ENCODE measurements at places on chromosomes 12 and 14.

GRCh38 chr12:70049596-70050360 is 193.5 kb upstream of the CNOT2 start:
- DNase-seq = no peak

DNA sequence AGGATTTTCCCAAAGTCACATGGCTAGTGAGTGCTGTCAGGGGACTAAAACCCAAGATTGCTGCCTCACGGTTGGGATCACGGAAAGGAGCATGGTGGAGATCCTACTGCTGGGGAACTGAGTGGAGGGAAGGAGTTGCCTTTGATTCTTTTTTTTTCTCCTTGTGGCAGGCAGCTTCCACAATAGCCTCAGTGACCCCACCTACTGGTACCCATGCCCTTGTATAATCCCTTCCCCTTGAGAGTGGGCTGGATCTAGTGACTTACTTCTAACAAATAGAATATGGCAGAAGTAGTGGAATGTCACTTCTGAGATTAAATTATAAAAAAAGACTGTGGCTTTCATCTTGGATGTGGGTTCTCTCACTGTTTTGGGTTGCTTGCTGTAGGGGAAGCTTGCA is 135.7 kb downstream of the DICER1 start:
- no peak for DNase-seq

- DNase-seq = no peak
These were observed 3.5 kb downstream of the RPS6KL1 start for GRCh38 chr14:74919421-74920165.

- no peak for DNase-seq
These were observed 4.5 kb upstream of the BEGAIN start for GRCh38 chr14:100591453-100592371.

- no peak for DNase-seq
These were observed 181.9 kb upstream of the SLC38A2 start for GRCh38 chr12:46554460-46554859.

GRCh38 chr12:97229004-97229403 is 233.6 kb upstream of the RMST start:
- DNase-seq = no peak

DNA sequence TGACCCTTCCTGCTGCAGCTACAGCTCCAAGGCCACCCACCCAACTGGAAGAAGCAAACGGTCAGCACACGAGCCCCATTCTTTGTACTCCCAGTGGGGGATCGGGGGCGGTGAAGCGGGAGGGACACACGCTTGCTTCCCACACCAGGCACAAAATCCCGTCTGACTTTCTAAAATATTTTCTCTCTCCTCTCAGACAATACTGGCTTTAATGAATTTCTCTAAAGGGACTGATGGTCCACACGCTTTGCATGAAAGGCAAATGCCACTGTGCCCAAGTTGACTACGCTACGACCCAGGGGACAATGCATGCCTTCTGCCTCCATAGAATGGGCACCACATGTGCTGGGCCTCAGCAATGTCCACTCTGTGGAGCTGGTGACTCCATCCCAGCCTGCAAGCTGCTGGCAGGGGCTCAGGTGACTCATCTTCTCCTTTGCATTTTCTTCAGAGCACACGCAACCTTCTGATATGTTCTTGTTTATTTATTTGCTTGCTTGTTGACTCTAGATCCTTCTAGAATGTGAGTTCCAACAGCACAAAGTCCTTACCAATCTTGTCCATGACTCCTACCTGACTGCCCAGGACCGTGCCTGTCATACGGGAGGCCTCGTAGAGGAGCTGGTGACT is 15.6 kb downstream of the SYNE3 start:
- DNase-seq = no peak

DNA sequence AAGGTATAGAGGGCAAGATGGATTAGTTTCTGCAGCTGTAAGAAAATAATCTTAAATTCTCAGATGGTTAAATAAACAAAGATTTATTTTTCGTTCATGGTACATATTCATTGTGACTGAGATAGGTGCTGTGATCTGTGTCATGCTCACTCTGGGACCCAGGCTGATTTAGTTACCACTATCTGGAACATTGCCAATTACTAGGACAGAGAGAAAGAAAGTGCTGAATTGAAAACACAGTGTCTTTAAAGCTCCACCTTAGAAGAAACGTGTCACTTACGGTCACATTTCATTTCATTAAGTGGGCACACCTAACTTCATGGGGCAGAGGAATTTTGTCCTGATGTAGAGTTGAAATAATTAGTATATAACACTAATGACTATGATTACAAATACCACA is 430.0 kb downstream of the CCDC91 start:
- no peak for DNase-seq

DNA sequence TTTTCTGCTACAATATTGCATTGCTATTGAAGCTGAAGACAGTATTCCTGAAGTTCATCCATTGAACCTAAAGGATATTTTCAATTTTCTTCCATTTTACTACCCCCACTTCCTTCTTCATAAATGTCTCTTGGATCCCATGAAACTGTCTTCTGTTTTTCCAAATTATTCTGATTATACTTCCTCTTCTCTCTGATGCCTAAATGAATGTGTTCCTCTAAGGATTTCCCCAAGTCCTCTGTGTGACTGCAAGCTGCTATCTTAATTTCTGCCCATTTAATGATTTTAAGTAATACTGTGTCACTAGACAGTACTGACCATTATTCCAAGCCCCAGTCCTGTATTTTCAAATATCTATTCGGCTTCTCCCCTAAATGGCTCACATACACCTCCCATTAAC is 102.9 kb downstream of the TAOK3 start:
- no peak for DNase-seq

- DNase-seq = no peak
These were observed 105.1 kb downstream of the C12orf50 start for GRCh38 chr12:87924149-87924548.

GRCh38 chr14:26191123-26191522 is 406.7 kb downstream of the NOVA1 start:
- no peak for DNase-seq

DNA sequence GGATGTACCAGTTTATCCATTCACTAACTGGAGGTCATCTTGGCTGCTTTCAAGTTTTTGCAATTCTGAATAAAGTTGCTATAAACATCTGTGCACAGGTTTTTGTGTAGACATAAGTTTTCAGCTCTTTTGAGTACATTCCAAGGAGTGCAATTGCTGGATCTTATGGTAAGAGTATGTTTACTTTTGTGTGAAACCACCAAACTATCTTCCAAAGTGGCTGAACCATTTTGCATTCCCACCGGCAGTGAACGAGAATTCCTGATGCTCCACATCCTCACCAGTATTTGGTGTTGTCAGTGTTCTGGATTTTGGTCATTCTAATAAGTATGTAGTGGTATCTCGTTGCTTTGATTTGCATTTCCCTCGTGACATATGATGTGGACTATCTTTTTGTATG is 150.5 kb upstream of the BCL2L14 start:
- DNase-seq = no peak

GRCh38 chr12:98513379-98514322 is 1.7 kb upstream of the TMPO start:
- no peak for DNase-seq

DNA sequence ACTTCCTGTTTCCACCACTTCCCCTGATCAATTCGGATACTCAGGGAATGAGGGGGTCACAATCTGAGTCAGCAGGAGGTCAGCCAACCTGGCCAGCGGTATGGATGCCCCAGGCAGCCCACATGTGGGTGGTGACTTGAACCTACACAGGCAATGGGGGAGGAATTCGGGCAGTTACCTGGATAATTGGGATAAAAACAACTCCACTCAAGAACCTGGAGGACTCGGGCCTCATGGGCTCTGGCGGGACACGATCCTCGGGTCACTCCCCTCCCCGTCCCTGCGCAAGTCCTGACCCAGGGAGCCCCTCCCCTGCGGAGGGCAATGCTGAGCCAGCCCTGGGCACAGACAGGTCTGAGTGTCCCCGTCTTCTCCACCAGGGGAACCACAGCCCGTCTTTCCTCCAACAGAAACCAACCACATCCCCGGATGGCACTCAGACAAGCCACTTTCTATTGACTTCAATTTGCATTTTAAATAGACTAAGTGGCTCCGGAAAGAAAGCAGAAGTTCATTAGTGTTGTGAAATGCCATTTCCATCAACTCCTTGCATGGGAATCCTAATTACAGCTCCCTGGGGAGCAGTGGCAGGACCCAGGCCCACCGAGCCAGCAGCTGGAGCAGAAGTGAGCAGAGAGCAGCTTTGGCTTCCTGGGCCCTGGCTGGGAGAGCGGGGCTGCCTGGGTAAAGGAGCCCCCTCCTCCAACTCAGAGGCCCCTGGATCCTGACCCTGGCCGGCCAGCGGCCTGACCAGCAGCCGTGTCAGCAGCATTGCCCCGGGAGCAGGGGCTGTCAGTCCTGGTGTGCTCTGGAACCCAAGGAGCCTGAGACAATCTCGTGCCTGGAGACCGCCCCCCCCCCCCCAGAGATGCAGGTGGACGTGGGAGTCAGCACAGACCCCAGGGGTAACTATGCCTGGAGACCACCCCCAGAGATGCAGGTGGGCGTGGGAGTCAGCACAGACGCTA is 374.1 kb downstream of the ADGRD1 start:
- no peak for DNase-seq

DNA sequence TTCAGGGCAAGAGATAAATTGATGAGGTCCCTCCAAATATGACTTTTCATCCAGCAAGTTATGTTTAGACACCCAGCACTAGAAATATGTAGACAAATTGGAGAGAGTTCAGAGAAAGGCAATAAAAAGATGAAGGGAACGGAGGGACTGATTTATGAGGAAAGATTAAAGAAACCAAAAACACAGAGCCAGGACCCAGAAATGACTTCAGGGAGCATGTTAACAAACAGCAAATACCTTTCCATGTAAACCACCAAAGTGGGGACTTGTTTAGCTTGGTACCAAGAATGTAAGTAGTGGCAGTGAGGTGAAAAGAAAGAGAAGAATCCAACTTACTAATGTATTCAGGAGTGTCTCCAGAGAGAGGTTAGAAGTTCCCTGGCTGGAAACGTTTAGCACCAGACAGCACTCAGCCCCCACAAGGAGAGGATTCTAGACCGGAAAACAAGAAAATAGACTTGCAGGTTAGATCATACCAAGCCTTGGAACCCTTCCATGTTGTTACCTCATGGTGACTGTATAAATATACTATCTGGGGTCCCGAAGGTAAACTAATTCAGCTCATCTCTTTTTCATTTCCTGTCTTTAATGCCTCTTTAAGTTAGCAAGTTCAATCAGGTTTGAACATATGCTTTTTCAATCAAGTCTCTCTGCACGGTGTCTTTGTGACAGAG is 79.2 kb downstream of the TBC1D30 start:
- DNase-seq = no peak

- DNase-seq = no peak
These were observed 66.2 kb upstream of the PNMA1 start for GRCh38 chr14:73780391-73780790.

DNA sequence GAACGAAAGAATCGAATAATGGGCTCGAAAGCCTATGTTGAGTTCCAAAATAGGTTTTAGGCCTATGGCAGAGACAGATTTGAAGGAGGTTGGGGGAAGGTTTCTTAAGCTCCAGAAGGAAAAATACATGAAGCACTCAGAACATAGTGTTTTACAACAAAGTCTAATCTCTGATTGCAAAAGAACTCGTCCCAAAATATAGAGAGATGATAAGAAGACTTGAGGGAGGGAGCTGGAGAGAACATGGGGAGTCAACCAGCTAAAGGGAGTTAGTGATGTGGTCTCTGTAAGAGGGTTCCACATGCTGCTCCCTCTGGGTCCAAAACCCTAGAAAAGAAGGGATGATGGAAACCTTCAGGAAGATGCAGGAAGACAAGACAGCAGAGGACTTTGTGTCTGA is 54.8 kb upstream of the DAAM1 start:
- no peak for DNase-seq

DNA sequence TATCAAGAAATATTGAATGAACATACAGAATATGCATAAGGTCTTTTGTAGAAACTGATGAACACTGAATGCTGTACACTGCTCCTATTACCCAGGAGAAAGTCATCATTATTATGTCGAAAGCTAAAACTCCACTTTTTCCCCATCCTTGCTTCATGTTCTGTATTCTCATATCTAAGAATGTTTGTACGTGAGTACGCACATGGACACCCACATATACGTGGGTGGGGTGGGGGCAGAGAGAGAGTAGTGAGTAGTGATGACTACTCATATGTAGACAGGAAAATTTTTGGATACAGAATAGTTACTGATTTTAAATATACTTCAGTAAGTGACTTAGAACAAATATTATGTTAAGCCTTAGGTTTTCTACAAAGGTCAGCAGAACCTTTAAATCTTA is 75.1 kb downstream of the FERMT2 start:
- DNase-seq = no peak

DNA sequence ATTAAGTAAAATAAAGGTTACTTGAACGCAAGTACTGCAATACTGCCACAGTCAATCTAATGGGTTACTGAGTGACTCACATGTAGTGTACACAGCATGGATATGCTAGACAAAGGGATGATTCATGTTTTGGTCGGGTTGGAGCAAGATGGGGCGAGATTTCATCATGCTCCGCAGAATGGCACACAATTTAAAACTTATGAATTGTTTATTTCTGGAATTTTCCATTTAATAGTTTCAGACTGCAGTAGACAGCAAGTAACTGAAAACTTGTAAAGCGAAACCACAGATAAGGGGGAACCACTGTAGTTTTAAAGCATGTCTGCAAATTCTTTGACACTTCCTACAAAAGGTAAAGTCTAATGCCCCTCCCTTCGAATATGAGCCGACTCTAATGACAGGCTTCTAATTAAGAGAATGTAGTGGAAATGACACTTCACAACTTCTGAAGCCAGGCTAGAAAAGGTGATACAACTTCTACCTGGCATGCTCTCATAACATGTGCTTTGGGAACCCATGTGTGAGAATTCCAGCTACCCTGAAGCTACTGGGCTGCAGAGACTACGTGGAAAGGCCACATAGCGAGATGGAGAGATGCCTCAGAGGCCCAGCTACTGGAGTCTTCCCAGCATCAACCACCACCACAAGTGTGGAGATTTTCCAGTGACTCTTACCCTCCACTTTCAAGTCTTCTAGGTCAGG is 13.9 kb upstream of the TCP11L2 start:
- DNase-seq = no peak

- DNase-seq = no peak
These were observed 112.6 kb downstream of the RBM19 start for GRCh38 chr12:113853491-113853890.

- DNase-seq = no peak
These were observed 305.2 kb upstream of the PDE3A start for GRCh38 chr12:20063116-20063515.

GRCh38 chr12:26719852-26720251 is 113.1 kb downstream of the ITPR2 start:
- DNase-seq = no peak
